ENCODE measurements at places on chromosomes 5 and 9.

- DNase-seq: no peak
These were observed 224.8 kb upstream of the DMRT1 start for GRCh38 chr9:616694-617093.

- no peak for DNase-seq
These were observed 448.3 kb downstream of the TLE4 start for GRCh38 chr9:80020056-80020455.

DNA sequence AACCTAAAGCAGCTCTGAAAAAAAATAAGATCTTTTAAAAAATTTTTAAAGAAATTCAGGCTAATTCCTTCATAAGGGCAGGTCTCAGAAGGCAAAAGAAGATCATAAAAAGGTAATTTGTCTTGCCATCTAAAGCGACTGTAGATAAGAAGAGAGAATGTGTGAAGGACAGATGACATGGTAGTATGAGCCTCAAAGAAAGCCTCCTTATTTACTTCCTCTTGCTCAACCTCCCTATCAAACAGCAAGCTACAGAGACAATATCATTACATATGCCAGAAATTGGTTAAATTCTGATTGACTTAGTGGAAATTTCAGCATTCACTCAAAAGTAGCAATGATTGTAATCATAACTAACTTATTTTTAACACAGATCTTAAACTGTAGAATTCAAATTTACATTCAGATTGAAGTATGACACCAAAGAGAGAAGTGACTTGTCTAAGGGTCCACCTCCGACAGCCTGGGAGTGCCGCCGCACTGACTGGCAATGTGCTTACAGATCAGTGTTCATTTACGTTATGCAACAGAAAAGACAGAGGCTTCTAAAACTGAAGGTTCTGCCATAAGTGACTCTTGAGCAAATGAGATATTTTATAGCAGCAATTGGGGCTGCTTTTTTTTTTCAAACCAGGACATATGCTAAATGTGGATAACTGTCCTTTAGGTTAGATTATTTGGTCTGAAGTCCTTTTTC lies 132.0 kb downstream of the CEMIP2 start:
- no peak for DNase-seq

DNA sequence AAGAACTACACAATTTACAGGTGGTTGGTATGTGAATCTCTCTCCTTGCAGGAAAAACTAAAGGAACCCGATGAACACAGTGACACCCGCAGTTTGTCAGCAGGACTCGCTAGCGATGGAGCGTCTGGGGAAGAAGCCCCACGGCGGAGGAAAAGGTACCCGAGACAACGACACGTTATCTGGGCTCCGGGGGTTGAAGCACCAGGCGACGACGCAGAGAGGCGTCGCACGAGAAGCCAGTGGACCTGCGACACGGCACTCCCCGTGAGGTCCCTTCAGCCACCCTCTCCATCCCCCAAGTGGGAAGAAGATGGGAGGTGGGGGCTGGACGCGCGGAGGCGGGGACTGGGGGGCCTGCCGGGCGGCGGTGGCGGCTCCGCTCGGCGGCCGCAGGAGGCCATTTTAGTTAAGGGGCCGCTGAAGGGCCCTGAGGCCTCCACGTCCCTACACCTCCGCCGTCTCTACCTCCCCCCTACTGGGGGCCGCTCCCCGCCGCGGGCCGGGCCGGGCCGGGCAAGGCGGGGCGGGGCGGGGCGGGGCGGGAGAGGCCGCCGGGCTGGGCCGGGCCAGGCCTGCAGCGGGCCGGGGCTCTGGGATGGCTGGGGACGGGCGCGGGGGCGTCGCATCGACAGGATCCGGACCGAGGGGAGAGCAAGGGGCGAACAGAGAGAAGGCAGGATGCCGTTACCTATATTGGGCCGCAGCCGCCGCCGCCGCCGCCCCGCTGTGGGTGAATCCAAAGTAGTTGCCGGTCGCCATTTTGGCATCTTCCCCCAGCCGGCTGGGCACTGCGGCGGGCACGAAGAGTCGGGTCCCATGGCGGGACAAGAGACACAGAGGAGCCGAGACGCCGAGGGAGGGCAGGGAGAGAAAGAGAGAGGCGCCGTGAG lies 754 bp downstream of the ZFR start:
- DNase-seq: peak; percentile 47

GRCh38 chr9:25543806-25544205 lies 134.4 kb downstream of the TUSC1 start:
- no peak for DNase-seq

DNA sequence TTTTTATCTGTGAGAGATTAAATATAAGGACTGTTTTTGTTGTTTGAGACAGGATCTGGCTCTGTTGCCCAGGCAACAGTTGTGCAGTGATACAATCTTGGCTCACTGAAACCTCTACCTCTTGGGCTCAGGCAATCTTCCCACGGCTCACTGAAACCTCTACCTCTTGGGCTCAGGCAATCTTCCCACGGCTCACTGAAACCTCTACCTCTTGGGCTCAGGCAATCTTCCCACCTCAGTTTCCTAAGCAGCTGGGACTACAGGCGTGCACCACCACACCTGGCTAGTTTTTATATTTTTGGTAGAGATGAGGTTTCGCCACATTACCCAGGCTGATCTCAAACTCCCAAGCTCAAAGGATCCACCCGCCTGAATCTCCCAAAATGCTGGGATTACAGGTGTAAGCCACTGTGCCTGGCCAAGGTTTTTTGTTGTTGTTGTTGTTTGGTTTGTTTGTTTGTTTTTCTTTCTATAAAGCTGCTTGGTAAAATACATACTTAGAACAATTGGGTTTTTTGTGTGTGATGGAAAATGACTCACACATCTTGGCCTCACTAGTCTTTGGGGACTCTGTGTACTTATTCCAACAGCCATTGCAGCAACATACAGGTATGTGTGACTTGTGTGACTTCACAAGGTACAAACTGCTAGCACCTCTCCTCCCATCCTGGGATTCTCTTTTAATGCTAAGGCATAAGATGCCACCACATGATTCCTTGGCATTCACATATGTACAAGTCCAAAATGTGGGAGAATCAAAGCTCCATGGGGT lies 36.5 kb upstream of the RASA1 start:
- no peak for DNase-seq

DNA sequence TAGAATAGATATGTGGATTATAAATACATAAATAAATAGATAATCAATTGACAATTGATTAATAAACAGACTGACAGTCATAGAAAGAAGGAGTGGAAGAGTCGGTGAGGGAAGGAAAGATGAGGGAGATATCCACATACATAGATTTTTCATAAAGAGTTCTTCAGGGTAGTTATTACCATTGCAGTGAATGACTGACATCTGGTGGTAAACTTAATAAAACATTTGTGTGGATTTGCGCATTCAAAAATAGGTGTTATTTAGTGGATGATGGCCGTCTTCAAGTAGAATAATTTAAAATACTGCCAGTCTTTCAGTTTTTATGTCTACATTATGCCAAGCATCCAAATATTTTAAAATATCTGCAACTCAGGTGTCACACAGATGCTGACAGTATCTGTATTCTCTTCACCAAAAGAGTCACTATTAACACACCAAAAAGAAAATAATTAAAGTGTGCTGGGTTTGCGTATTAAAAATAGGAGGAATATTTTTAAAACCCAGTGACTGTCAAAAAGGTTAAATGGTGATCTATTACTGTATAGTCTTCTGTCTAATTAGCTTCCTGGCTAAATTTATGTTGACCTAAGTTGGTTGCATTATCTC lies 78.8 kb downstream of the GIN1 start:
- peak; percentile 8 for DNase-seq

DNA sequence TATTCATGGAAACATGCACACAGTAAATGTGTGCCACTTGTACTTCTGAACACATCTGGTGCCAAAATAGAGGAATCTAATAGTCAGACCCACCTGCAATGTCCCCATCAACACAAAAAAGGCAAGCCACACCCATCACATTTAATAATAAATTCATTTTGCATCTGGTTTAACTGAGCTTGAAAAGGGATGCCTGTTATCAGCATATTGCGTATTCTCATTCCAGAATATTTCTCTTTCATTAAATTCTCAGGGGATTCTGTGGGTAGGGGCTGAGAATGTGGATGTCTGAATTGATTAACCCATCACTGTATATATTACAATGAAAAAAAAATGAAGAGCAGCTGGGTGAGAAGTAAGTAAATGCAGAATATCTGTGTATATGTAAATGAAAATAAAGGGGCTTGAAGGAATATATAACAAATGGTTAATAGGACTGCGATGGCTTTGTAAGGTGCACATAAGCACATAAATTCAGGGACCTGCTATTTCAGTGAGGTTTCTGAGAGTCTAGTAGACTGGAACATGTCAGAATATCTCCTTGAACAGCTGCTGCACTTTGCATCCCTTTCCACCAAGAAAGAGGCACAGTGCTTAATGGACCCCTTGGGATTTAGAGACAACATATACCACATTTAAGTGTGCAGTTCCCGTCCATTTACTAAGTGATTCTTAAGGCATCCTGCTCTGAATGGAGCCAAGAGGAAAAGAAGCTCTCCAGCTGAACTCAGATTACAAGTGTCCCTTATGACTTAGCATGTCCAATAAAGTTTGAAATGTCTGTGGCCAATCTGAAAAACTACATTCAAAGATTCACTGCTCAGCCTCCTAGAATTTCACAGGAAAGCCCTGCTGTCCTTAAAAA lies 104.1 kb upstream of the NIPBL start:
- DNase-seq: no peak

GRCh38 chr9:123218831-123219230 lies 49.6 kb downstream of the STRBP start:
- no peak for DNase-seq

DNA sequence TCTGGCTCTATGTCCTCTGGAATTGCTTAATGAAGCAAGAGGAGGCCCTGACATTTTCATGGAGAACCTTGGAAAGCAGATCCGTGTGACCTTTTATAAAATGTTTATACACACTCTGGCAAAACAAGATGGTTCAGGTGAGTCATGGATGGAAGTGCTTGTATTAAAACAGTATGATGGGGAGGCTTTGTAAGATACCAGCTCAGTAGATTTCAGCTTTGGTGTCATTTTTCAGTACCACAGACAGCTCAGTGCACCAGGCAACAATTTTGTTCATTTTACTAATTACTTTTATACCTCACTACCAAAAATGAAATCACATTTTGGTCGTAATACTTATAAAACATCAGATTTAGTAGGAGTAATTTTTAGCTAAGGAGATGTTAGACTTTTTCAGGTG lies 5.2 kb downstream of the KCNN2 start:
- DNase-seq: no peak

GRCh38 chr5:148791334-148791667 lies 35.1 kb upstream of the ADRB2 start:
- DNase-seq: no peak

GRCh38 chr5:38113456-38113855 lies 144.9 kb upstream of the EGFLAM start:
- no peak for DNase-seq

- DNase-seq: no peak
These were observed 138.1 kb downstream of the RGS3 start for GRCh38 chr9:113601656-113602055.

GRCh38 chr9:35711501-35712428 lies 20.2 kb downstream of the TLN1 start:
- DNase-seq: no peak

GRCh38 chr9:4090491-4090890 lies 209.4 kb downstream of the GLIS3 start:
- DNase-seq: no peak

DNA sequence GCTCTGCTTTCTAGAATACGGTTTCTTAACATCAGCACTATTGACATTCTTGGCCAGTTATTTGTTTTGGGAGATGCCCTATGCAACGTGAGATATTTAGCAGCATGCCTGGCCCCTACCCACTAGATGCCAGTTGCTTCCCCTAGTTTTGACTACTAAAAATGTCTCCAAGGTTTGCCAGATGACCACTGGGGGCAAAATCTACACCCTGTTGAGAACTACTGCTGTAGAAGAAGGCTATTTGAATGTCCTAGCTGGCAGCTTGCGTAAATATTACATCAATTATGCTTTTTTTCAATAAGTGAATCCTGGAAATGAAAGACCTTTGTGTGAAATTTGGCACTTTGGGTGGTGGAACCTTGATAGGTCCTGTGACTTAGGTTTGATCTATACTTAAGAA lies 5.0 kb downstream of the NCBP1 start:
- no peak for DNase-seq

DNA sequence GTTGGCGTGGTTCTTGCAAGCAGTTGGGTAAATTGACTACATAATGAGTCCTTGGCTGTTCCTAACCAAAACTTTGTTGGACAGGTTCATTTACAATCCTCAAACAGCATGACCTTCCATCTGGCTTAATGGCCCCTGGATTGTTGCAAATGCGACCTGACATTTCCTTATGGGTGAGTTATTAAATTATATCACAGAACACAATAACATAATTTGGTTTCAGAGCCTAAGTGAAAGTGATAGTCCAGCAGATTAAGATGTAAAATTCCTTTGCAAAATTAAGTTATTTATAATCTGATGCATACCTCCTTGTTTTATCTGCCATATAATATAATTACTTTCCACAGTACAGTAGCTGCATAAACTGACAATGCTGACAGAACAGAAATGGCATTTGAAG lies 224.4 kb downstream of the TUSC1 start:
- no peak for DNase-seq

GRCh38 chr9:128762671-128763449 lies 8.9 kb downstream of the ZER1 start:
- DNase-seq: peak; percentile 15

- DNase-seq: no peak
These were observed 89.9 kb downstream of the SEMA5A start for GRCh38 chr5:9455826-9456434.

GRCh38 chr5:50476549-50476948 lies 35.5 kb upstream of the EMB start:
- DNase-seq: no peak

- DNase-seq: no peak
These were observed 5.0 kb downstream of the TNIP1 start for GRCh38 chr5:151075698-151076331.

DNA sequence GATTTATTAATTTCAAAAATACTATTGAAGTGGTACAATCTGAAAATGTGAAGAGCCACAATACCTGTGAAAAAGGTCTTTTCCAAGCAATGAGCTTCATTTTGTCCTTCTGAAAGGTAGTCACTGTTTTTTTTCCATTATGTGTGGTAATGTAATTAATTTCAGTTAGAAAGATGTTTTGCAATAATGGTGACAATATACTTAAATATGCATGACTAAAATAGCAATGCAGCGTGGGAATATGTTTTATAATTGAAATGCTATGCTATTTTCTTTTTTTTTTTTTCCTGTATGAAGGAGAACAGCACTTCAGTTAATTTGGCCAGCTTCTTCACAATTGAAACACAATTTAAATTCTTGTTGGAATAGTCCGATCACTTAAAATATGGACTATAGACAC lies 41.9 kb downstream of the NPR3 start:
- no peak for DNase-seq
